Activated CD4-positive, alpha-beta T cell treated with anti-CD3 and anti-CD28 coated beads, Interleukin-2, amount 50 U/mL, for 4 hours (primary cell): ENCODE measurements at places on chromosomes 12 and 14.
A peak's percentile ranks its signal among the peaks of the same experiment; 100 is the strongest.

GRCh38 chr12:78229591-78230101 is 399.0 kb downstream of the NAV3 start:
- DNase-seq, result no peak

GRCh38 chr12:97778111-97778510 is 315.5 kb downstream of the RMST start:
- no peak for DNase-seq

GRCh38 chr12:93502802-93503623 is 35.7 kb downstream of the MRPL42 start:
- DNase-seq, result peak; percentile 69

DNA sequence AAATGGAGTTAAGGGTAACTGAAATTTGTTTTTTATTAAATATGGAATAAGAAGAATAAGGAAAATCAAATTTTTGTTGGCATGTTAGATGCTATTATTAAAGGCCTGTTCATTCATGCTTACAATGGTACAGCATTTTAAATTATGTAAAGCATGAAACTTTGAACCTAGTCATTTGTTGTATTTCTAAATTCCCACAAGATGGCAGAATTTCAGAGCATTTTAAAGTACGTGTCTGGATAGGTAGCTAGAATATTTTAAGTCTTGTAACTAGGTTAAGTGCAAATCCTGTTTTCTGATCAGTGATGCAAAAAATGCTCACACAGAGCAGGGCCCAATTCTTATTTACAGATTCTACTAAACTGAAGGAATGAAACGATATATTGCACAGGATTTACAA is 585.6 kb upstream of the MIS18BP1 start:
- no peak for DNase-seq
